ENCODE measurements at places on chromosomes 3 and 15.

DNA sequence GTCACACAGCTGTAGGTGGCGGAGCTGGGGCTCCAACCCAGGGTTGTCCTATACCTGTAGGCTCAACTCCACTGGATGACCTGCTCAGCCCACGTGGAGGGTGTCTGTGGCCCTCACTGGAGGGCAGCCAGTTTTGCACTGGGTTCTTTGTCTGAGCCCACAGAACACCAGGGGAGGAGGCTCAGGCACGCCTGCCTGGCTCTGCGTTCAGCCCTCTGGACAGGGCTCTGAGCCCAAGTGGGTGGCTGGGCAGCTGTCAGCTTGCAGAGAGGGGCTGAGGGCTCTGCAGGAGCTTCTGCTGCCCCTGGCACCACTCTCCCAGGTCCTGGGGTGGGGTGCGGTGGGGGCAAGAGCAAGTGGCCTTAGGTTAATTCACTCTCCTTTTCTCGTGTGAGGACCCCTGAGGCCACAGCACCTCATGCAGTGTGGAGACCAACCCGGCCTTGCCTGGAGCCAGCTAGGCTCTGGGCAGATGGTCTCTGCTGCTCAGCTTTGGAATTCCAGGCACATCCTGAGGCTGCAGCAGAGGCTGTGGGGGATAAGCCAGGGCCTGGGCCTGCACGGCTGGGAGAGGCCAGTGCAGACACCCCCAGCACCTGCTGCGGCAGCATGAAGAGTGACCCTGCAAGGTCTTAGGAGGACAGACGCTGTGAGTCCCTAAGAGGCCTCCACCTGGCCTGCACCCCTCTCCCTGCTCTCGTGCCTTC is 23.5 kb downstream of the DUSP7 start:
- DNase-seq = no peak

GRCh38 chr15:40785814-40786213 is 16.0 kb downstream of the C15orf62 start:
- DNase-seq = no peak

DNA sequence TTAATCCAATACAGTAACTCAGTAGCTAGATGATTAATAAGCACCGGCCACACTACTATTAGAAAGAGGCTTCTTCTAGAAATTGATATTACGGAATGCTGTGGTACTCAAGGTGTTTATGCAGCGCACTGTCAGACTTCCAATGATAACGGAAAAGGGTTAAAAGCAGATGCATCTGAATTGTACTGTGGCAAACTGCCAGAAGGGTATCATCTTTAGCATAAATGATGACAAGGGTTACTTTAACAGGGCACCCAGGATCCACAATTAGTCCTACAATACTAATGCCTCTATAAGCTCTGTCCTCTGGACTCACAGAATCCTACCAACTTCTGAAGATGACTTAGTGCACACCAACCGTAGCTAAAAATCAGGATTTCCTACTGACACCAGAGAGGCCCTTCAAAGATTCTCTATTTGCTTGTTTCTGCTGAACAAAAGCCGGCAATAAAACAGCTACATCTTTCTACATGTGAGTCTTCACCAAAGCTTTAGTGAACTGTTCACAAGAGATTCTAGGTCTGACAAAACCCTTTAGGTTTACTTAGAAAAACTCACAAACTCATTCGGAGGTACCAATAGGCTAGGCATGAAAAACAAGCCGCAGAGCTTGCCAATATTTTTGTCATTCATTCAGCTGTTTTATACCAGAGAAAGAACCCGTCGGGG is 7.1 kb downstream of the SATB1 start:
- DNase-seq = no peak

DNA sequence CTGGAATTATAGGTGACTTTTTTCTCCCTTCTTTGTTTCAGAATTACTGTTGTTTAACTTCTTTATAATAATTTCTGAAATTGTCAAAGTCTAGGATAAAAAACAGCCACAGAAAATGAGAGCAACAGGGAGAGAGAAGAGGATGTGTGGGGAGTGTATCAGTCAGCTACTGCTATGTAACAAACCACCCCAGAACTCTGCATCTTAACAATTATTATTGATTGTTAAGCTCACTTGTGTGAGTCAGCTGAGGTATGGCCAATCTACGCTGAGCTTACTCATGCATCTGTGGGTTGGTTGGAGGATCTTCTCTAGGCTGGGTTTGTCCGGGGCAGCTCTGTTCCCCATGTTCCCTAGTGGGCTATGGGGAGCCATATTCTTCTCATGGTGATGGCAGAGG is 43.7 kb upstream of the CDV3 start:
- DNase-seq = no peak

GRCh38 chr3:191154827-191155226 is 44.2 kb upstream of the OSTN start:
- no peak for DNase-seq

DNA sequence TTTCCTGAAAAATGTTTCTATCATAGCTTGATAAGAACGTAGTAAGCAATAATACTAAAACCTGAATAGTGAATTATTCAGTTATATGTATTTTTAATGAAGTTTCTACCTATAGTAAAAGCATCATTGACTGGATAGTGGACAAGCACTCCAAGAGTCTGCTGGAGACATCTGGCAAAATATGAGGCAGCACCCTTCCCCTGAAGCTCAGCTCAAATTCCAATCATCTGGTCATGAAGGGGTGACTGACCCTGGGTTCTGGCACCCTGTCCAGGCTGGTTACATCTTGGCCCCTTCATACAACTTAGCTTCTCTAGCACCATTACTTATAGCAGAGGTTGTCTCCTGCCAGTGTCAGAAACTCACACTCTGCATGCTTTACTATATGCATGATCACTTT is 455.4 kb downstream of the RAP2B start:
- no peak for DNase-seq

- DNase-seq = no peak
Observed at GRCh38 chr3:196968233-196969133, at the start of gene PIGZ. Gene PIGZ, minus strand, starts transcription at chr3:196968833. Its CDS starts 16,802 bp downstream, at chr3:196952031.

- DNase-seq = no peak
Observed at GRCh38 chr3:181844211-181844610, 132.5 kb downstream of the SOX2 start.

- DNase-seq = no peak
Observed at GRCh38 chr3:127325629-127325961, 37.7 kb upstream of the PRR20G start.

DNA sequence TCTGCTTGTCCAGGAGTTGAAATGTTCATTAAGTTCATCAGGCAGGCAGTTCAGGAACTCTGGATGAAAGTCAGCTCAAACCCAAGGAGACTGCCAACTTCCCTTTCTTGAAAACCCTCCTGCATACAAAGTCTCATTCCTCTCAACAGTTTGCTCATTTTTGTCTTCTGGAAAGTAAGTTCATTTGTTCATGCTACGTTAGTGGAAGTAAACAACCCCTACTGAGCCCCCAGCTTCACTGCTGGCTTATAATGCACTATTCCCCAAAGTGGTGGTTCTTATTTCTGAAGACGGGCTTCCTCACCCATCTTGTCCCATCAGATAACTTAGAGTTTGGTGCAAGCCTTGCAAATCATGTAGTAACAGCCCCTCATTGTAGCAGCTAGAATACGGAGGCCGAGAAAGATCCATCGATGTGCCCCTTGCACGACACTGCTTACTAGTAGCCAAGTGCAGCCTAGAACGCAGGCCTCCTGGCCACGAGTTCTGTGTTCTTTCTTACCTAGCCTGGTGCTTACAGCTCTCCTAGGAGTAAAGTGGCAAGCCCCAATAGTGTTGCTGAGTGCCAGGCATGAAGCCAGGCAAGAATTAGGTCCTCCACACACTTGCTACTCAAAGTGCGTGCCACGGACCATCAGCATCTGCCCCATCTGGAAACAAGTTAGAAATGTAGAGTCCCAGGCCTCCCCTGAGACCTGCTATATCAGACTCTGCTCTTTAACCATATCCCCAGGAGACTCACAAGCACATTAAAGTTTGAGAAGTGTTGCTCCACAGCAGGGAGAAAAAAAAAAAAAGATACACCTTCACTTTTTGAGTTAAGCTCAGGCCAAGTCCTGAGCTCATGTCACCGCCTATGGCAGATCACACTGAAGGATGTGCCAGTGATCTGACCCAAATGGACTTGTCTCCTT is 82.5 kb downstream of the RFTN1 start:
- no peak for DNase-seq

GRCh38 chr15:41205315-41205714 is 25.2 kb downstream of the EXD1 start:
- no peak for DNase-seq

GRCh38 chr3:11150256-11150655 is 4.0 kb upstream of the HRH1 start:
- DNase-seq = no peak

DNA sequence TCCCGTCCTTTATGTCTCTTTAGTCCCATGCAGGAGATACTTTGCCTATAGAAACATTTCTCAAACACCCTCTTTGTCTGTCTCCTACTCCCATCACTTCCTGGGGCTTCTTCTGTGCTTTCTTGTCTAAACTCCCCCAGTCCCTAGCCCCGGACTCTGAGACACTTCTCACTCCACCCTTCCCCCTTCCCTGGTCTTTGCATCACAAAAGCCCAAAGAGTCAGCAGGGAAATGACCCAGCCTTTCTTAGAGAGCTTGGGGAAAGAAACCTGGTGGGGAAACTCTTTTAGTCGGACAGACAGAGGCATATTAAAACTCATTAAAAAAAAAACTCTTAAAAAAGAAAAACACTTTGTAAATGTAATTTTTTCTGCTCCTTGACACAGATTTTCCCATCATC is 211.2 kb downstream of the TJP1 start:
- no peak for DNase-seq

DNA sequence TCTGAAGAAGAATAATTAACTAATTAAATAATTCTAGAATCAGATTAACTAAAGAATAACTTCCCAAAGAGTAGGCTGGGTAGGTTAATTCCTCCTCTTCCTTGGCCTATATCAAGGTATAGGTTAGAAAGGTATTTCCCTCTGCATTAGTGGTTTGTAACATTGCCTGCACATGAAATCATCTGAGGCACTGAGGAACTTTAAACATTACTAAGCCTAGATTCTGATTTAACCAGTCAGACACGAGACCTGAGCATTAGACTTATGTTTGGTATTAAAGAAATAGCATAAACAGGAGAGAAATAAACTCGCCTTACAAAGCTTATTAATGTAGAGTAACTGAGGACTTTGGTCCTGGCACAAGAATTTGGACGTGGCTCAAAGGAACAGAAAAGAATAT is 84.2 kb downstream of the FGF7 start:
- no peak for DNase-seq

DNA sequence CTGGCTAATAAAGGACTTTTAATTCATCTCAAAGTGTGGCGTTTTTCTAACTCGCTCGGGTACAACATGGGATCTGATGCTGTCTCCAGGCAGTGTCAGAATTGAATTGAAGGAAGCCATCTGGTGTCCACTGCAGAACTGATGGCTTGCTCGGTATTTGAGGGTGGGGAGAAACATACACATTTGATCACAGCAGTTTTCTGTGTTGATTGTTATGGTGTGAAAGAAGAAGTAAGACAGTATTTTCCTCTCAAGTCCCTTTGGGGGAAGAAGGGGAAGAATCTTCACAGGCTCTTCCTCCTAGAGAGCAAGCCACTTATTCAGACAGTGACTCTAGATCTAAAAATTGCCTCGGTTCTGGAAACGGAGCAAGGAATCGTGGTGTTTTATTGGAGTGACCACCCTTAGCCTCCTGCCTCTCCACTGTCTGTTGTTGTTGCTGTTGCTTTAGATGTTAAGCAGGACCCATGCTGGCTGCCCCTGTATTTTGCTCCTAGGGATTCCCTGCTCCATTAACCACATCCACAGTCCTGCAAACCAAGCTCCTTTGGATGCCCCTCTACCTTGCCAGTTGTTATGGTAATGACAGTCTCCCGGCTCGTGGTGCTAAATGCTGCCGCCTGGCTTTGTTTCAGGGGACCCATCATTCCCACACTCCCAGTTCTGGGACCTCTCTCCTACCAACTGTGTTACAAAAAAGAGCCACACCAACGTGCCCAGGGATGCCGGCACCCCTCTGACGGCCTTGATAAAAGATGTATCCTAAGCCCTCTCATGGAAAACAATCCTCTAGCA is 15.3 kb upstream of the MCCC1 start:
- no peak for DNase-seq

- no peak for DNase-seq
Observed at GRCh38 chr3:62798000-62798399, 77.2 kb downstream of the CADPS start.

DNA sequence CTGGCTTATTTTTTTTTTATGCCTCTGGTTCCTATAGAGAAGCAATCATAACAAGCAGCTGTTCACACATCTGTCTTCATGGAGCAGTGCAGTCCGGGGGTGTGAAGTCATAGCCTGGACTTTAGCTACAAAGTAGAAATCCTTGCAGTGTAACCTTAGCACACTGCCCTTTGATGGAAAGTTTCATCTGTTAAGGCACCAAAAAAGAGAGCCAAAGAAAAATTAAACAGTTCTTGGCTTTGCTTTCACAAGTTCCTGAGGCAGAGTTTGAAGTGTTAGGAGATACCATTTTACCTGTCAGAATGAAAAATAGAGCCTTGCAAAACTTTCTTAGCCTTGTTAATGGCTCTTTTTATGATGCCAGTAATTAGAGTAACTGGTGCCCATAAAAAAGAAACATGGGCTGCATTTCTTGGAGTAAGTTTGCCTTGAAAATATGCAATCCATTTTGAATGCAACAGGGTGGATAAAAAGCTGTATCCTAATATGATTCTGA is 84.1 kb downstream of the PIK3R4 start:
- DNase-seq = no peak

DNA sequence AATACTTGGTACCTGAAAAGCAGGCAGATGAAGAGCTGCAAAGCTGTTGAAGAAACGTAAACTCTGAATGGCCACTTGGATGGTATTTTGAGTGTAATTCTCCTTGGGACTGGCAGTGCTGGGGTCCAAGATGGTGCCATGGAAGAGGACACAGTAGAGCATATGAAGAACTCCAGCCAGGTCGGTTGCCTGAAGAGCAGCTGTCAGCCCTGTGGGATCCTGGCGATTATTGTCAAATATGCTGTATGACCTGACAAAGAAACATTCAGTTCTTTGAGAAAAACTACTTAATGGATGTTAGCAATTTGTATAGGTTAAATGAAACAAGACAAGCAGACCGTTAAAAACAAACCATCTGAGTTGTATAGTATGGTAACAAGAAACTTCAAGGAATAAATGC is 44.8 kb downstream of the ISL2 start:
- DNase-seq = no peak
